ENCODE measurements at places on chromosomes 6 and 20.

GRCh38 chr6:44104481-44105021 is 22.7 kb downstream of the MRPL14 start:
- no peak for DNase-seq

- DNase-seq = no peak
Measured at GRCh38 chr20:46276531-46276930, 31.8 kb downstream of the CDH22 start.

DNA sequence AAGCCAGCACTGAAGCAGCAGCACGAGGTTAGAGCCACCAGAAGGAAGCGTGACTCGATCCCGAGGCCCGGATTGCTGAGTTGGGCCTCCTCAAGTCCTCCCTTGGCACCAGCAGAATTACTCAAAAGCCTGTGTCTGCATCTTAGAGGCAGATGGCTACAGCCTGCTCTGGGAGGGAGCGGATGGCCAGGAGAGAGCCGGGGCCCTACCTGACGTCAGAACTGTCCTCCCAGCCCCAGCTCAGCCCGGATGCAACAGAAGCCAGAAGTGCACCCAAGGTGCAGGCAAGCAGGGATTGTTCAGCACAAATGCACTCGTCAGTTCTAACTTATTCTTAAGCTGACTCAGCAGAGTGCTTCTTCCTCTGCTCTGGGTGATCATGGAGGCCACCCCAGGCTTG is 155.5 kb upstream of the RPS6KA2 start:
- no peak for DNase-seq

DNA sequence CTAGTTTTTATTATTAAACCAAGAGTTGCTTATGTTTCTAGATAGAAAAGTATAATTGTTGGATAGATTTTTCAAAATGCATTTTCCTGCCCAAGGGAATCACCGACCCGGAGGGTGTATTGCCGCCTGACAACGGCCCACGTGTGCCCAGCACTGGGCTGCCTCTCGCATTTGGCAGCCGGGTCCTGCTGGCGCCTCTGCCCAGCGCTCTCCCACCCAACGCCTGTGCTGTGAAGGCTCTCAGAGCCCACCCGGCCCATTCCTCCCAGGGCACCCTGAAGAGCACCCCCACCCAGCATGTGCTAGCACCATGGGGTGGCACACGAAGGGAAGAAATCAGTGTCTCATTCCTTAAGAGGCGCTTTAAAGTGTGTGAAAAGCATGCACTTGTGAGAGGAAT is 88.3 kb upstream of the AFDN start:
- no peak for DNase-seq

DNA sequence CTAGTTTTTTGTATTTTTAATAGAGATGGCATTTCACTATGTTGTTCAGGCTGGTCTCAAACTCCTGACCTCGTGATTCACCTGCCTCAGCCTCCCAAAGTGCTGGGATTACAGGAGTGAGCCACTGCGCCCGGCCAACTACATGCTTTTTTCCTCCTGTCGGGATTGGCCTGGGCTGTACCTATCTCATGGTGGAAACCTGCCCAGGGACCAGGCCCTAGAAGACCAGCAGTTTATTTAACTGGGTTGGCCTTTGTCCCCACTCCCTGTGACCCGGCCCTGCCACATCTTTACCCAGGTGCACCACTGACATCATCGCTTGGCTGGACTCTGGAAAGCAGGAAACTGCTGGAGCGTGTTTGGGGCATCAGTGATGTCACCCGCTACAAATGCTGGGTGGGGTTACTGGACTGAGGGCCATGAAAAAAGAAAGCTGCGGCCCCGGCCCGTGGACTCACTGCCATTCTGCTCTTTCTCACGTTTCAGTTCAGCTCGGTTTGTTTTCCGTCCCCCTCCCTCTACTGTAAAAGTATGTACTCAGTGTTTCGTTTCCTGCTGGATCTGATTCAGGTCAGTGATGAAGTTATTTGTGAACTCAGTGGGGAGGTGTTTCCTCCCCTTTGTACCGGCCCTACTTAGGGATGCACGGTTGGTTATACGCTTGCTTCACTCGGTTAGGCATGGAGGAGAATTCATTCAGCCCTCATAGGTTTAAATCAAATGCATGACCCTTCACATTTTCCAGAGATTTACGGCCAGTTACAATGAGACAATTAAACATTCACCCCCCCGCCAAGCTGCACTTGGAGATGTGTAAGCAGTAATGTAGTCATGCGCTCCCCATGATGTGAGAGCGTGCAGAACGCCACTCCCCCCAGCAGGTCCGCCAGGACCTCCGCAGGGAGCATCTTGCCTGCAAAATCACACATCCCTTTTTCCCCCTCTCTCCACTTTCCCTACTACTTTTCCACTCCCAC is 179.3 kb downstream of the MTHFD1L start:
- no peak for DNase-seq

- no peak for DNase-seq
Measured at GRCh38 chr6:25448965-25449538, 169.9 kb downstream of the CARMIL1 start.

DNA sequence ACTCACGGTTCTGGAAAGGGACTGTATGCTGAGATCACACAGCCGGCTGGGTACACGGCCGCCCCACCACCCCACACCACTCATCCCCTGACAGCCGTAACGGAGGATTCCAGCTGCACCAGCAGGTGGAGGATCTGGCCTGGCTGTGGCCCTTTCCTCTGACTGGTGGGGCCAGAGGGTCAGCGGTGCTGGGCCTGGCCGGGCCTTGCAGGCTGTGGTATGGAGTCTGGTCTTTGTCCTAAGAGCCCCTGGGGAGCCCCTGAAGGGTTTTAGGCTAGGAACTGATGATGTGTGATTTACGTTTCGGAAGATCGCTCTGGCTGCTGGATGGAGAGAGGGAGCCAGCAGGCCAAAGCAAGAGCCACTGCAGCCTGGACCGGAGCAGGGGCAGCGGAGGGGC is 26.6 kb downstream of the NOL4L start:
- no peak for DNase-seq

GRCh38 chr6:32568561-32568960 is 21.1 kb downstream of the HLA-DRB1 start:
- DNase-seq = no peak

DNA sequence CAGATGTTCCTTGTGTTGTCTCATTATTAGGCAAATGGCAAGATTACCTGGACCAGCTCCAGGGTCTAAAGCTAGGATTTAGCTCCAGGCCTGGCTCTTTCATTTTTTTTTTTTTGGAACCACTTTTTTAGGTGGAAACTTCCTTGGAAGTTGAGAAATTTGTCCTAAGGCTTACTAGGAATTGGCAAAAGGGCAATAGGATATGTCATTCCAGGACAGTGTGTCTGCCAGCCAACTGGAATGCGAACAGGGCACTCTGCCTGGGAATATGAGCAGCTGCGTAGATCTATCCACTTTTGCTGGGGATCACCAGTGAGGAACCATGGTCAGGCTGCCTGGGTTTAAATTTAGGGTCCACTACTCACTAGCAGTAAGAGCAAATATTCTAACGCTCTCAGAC is 304.0 kb downstream of the TSHZ2 start:
- DNase-seq = no peak
